ENCODE measurements at places on chromosomes 16 and 17.

DNA sequence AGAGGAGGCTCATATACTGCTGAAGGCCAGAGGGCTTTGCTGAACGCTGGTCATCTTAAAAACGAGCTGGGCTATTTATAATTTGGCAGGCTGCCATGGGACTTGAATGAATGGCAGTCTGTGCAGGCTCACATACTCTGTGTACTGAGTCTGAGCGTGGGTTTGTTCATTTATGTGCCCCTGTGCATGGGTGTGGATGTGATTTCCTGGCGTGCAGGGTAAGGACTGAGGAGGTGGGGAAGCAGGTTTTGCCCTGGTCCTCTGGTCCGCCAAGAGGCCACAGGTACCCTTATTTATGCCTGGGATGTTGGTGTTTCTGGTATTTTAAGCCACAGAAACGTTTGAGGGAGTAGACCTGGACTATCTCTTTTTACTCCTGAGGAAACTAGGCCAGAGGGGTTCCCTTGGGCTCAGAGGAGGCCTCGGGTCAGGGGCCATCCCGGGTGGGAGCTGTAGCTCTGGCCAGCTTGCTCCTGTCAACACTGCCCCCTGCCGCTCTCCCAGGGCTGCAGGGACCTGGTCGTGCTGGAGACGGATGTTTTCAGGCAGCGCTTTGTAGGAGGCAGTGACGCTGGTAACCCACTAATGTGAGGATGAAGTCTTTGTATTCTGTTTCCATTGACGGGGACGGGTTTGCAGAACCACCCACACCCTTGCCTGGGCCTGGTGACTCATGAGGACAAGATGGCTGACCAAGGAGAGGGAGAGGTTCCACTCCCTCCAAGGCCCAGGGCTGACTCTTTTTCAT is 184.4 kb downstream of the MSI2 start:
- DNase-seq: peak; percentile 86

GRCh38 chr16:22665048-22665797 is 148.7 kb upstream of the HS3ST2 start:
- DNase-seq: no peak

DNA sequence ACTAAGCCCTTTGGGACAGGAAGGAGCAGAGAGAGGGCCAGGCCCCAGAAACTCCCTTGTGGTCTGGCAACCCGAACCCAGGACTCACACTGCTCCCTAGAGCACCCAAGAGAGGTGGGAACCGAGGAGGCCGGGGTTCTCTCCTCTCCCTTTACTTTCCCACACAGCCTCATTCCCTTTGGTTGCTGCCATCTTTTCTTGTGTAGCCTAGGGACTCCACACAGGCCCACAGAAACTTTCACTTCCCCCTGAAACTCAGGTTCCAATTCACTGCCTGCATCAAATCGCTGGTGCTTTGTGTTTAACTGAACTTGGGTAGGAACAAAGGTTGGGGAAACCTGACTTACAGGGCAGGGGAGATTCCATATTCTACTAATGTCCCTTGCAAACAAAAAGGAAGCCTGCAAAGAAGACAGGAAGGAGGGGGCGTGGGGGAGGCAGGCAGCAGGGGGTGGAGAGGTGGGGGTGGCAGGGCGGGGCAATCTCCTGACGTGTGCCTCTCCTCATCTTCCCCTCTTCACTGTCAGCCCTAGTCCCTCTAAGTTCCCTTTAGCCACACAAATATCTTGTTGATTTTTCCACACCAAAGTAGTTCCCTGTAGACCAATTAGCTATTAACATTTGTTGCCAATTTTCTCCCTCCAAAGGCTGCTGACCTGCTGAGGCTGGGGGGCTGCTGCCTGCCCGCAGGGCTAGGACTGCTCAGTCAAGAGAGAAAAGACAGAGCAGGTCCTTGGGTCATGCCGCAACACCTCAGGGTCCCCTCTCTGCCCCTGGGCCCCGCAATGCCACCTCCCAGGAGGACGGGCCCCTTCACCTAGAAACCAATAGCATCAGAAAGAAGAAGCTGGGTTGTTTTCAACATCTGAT is 8.0 kb downstream of the ST3GAL2 start:
- DNase-seq: peak; percentile 22

DNA sequence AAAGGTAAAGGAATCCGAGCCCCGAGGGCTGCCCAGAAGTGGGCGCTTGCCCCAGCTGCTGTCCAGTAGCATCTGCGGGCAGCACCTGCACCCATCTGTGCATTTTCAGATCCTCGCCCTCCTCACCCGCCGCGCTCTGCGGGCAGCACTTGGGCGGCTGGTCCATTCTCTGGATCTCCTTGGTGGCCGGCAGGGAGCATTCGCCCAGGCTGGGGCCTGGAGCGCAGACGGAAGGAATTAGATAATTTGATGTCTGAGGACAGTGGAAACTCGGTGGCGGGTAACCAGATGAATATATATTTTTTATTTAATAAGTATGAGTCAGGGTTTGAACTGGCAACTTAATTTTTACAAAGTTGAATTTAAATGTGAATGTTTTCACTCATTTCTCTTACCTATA is 88.5 kb downstream of the NPIPB11 start:
- no peak for DNase-seq

DNA sequence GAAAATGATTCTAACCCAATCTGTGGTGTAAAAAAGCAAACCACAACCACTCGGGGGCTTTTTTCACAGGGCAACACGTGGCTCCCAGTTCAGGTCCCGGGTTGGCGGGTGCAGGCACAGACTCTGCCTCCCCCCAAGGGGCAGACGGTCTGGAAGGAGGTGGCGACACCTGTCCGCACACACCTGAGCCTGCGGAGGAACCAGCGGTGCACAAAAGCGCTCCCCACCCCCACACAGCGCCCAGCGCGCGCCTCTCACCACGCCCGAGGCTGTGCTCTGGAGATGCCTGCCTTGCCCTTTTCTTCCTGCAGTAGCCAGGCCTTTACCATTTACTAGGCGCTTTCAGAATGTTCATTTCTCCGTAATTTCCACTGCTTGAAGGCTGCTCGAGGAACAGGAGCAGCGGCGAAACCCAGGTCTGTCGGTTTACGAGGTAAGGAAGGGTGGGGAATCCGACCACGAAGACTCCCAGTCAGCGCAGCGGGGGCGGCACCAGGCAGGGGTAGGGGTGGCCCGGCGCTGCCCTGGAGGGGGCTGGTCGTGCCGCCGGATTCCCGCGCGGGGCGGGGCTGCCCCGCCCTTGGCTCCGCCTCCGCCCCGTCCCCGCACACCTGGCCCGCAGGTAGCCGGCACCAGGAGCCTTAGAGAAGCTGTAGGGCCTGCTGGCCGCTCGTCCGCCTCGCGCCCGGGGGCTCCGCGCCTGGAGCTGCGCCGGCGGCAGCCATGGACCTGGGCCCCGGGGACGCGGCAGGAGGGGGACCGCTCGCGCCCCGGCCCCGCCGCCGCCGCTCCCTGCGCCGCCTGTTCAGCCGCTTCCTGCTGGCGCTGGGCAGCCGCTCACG is at the start of gene USP43:
Gene USP43, plus strand, starts transcription at position 608 of the 842 bp plus-strand sequence. Its CDS starts 116 bp downstream, at position 724.
- DNase-seq: peak; percentile 15
